CD4-positive, alpha-beta T cell treated with Interleukin-21 for 1 hour (primary cell): ENCODE measurements at places on chromosomes 6 and 20.

GRCh38 chr6:143707697-143708096, 29.9 kb downstream of the PHACTR2 start:
- DNase-seq: no peak

GRCh38 chr6:6543181-6543879, 45.2 kb upstream of the LY86 start:
- no peak for DNase-seq

DNA sequence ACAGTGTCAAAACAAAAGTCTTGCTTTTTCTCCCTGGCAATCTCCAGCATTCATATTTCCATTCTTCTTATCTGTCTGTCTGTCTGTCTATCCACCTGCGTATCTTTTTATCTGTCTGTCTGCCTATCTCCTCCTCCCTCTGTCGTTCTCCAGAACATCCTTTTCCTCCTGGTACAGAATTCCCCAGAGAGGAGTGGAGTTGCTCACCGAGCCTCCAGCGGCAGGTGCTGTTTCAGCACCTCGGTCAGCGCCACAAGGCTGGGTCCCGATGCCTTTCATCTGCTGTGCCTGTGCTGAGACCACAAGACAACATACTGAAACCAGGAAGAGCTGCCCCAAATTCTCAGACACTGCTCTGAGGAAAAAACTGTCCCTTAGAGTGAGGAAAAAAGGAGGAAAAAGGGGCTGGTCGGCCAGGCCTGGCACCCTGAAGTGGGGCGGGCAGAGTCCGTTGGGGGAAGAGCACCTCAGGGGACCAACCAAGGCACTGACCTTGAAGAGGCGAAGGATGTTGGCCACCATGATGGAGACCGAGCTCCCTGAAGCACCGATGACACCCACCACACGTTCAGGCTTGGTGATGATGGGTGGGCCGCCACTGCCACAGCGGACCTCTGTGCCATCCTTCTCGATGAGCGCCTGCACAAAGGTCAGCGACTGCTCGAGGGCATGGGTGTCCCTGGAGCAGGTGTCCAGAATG, 13.3 kb downstream of the GRM4 start:
- DNase-seq: peak; percentile 15

GRCh38 chr6:168122521-168122920, 43.5 kb upstream of the FRMD1 start:
- no peak for DNase-seq

DNA sequence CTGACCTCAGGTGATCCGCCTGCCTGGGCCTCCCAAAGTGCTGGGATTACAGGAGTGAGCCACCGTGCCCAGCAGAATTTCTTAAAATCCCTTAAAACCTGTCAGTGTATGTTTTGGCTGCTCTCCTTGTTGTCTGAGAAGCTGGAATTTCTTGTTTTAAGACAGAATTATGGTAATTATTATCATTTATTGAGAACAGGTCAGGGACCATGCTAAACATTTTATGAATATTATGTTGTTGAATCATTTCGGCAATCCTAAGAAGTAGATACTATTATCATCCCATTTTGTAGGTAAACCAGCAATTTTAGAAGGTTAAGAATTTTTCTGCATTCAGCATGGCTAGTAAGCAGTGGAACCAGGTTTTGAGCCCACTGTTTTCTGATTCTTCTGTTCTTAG, 86.1 kb upstream of the AKIRIN2 start:
- no peak for DNase-seq

- DNase-seq: no peak
Observed at GRCh38 chr20:58759947-58760346, 67.3 kb downstream of the NPEPL1 start.

GRCh38 chr20:36571564-36572504, 1.6 kb upstream of the TGIF2 start:
- no peak for DNase-seq

DNA sequence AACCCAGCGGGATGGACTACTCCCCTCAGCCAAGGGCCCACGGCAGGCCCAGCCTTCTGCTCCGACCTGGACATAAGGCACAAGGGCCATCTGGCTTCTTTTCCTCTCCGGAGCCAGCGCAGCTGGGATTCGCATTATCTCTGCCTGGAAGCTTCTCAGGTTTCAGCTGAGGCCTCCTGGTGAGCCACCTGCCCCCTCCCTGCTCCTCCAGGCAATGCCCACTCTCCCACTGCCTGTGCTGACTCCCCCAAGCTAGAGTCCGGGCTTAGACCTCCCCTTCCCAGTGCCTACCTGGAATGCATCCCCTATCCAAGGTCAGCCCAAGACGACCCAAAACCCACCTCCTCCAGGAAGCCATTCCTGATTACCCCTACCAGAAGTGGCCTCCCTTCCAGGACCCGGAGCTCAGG, 60.7 kb downstream of the EZR start:
- no peak for DNase-seq
